ENCODE measurements at places on chromosomes 11 and 22. TPM values are rescaled to one million over a fixed set of nuclear protein-coding genes. Genes with fewer than 3 reads are reported as not detected.

GRCh38 chr22:44172370-44173108 is 8.2 kb upstream of the PARVG start:
- DNase-seq = no peak

DNA sequence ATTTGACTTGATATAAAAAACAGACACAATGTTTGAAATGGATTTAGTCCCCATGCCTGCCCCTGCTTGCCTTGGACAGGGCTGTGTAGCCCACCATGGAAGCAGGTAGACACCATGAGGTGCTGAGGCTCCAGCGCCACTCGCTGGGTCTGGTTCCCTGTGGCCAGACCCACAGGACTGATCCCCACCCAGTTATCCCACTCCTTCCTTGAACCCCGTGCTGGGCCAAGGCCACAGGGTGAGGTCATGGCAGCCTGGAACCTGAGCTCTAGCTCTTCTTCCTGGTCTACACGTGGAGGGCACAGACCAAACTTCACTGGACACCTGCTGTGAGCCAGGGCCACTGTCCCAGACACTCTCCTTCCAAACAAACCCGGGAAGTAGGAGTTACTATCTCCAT is 42.5 kb downstream of the GAB4 start:
- DNase-seq = no peak

GRCh38 chr22:30516731-30517130 is 11.2 kb upstream of the SEC14L4 start:
- DNase-seq = peak; percentile 6

DNA sequence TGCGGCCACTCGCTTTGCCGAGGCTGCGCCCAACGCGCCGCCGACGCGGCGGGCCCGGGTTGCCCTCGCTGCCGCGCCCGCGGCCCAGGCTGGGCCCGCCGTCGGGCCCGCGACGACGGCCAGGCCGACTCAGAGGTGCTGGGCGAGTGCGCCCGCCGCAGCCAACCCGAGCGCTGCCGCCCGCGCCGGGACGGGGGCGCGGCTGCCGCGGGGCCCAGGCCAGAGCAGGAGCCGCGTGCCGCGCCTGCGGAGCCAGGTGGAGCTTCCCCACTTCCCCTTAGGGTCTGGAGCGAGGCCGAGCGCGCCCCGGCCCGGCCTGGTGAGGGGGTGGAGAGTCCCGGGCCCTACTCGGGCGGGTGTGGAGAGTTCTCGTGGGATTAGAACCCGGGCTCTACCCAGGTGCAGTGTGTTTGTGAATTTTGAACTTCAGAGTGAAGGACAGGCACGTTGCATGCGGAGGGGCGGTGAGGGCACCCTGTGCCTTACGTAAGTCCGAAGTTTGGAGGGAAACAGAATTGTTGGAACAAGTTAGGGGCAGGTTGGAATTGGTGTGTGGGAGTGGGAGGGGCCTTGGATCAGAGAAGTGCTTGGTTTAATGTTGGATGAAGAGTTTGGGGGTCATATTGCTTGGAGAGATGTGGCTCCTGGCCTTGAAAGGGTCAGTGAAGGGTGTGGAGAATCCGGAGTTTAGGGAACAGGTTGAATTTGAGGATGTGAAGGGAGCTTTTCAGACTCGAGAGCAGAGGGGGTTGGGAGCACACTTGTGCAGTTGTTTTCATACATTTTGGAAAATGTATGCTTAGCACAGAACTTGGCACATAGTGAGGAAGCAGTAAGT is 697 bp downstream of the RNF169 start:
- peak; percentile 67 for DNase-seq

DNA sequence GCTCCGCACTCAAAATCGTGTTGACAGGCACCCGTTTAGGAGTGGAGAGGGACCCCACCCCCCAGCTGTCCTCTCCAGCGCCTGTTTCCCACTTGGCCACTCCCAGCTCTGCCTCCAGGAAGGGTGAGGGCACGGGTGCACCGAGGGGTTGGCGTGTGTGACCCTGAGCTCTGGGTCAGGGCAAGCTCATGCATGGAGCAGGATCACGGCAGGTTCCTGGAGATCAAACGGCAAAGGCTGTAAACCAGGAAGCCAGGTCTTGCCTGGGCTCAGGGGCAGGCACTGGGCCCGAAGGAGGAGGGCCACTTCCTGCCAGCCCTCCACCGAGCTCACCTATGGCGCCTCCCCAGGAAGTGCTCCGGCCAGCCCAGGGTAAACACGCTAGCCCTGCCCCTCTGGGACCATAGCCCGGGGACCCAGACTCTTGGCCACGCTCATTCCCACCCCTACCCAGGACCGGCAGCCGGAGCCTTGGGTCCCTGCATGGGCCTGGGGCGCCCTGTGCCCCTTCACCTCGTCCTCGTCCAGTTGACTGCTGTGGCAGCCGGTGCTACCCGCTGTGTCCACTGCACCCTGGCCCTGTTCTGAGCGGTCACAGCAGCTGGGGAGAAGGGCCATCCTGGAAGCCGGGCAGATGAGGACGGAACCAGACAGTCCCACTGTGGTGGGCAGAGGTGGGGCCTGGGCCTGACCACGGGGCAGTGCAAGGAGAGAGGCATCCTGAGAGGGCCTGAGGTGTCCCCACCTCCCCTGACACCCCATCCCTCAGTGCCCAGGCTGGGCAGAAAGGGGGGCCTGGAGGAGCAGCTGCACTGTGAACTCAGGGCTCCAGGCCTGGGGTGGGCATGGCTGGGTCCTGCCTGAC is 1.0 kb upstream of the EPS8L2 start:
- peak; percentile 68 for DNase-seq

Gene OR51B2
- polyA plus RNA-seq = not detected

Gene ZNF214
- polyA plus RNA-seq = 3.2 TPM

All from kidney (tissue), 22 donors.